ENCODE measurements at places on chromosomes 11 and 22.

GRCh38 chr22:20912494-20912893 lies 4.7 kb upstream of the CRKL start:
- DNase-seq = no peak

DNA sequence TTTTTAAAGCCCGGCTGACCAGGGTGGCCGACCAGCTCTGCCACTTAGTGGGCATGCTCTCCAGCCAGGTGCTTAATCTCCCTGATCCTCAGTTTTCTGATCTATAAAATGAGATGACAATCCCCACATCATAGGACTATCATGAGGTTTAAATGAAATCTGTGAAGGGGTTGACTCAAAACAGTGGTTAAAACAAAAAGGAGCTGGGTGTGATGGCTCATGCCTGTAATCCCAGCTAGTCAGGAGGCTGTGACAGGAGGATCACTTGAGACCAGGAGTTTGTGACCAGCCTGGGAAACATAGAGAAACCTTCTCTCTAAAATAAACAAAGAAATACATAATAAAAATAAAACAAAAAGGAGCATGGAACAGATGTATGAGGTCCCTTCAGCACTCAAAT lies 3.6 kb upstream of the C11orf86 start:
- no peak for DNase-seq

GRCh38 chr11:129313541-129314297 lies 61.9 kb upstream of the BARX2 start:
- DNase-seq = no peak

GRCh38 chr22:42895087-42895486 lies 38.0 kb upstream of the ARFGAP3 start:
- no peak for DNase-seq

- no peak for DNase-seq
Observed at GRCh38 chr11:95375886-95376285, 144.9 kb upstream of the SESN3 start.

Measured in ACHN (cell line).